ENCODE measurements at places on chromosomes 7 and 10.

DNA sequence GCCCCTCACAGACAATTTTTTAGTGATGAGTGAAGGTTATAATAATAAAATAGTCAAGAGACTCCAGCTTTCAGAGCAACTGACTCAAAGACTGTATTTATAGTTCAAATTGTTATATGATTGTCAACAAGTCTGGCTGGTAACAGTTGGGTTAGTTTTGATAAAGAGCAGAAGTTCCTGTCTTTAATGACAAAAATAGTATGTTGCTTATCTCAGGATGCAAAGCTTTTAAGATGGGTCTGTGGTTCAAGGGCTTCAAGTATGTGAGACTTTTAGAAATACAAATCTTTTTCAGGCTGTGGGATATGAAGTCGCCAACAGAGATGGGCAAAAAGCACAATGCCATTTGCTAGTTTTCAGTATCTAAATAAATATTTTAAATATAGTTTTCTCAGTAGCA, 118.4 kb downstream of the ABCA13 start:
- no peak for DNase-seq

- DNase-seq: no peak
Measured at GRCh38 chr10:132704008-132704814, 81.7 kb downstream of the NKX6-2 start.

DNA sequence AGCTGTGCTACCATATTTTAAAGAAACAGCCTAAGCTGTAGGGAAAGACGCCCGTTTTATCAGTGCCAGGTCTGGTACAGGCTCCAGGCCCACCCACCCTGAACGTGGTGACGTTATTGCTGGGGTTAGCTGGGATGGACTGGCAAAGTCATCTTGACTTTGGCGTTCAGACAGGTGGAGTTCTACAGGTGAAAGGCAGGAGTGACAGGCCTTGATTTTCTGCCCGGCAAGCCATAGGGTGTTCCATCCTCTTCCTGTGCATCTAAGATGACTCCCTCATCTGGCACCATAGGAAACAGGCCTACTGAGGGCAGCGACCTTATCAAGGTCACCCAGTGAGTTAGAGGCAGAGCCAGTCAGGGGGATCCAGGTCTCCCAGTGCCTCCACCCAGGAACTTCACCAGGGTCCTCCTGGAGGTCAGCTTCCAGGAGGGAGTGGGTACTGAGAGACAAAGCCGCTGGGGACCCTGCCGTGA, 41.6 kb downstream of the HK1 start:
- no peak for DNase-seq

GRCh38 chr7:128178611-128179010, 62.5 kb upstream of the LEP start:
- no peak for DNase-seq

GRCh38 chr10:71608819-71609768, 110.5 kb downstream of the C10orf105 start:
- DNase-seq: peak; percentile 35

- DNase-seq: no peak
Measured at GRCh38 chr7:87083865-87084519, 24.5 kb upstream of the ELAPOR2 start.

DNA sequence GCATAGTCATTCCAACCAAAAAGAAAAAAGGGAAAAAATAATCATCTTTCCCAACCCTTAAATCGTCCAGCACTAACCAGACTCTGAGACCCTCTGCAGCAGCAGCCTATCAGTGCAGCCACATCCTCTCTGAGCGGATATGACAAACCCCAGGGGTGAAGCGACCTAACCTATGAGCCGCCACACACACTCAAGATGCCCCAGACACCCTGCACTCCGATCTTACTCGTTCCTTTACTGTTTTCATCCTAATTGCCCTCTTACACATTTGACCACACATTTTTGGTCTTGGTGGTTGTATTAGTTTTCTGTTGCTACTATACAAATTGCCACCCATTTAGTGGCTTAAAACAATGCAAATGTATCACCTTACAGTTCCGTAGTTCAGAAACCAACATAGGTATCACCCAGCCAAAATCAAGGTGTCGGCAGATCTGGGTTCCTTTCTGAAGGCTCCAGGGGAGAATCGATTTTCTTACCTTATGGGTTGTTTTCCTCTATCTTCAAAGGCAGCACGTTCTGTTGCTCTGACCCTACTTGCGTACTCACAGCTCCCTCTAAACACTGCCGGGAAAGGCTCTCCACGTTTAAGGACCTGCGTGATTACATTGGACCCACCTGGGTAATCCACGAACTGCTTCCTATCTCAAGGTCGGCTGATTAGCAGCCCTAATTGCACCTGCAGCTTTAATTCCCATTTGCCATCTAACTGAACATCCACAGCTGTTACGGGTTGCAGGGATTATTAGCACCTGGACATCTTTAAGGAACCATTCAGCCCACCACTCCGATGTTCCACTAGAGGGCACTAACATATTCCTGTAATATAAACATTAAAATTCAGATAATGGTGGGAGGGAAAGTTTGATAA, 37.3 kb upstream of the PRSS1 start:
- DNase-seq: peak; percentile 2

- no peak for DNase-seq
Measured at GRCh38 chr10:131068760-131069159, 242.8 kb downstream of the TCERG1L start.

DNA sequence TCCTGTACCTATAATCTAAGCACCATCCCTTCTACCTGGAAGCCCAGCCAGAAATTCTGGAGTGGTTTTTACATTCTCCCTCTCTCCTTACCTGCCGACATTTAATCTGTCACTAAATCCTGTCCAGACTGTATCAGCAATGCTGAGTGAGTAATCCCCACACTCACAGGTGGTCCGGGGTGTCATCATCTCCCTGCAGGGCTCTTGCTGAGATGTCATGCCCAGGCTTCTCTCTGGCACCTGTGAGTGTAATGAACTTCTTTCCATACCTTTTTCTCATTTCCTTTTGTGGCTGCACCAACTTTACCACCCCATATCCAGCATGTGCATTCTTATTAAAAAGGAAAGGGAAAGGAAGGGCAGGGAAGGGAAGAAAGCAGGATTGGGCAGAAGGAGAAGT, 355.2 kb downstream of the CCSER2 start:
- no peak for DNase-seq

GRCh38 chr7:93055543-93056107, 62.2 kb downstream of the SAMD9 start:
- DNase-seq: no peak

- DNase-seq: no peak
Measured at GRCh38 chr10:33055625-33056024, 97.6 kb upstream of the ITGB1 start.

DNA sequence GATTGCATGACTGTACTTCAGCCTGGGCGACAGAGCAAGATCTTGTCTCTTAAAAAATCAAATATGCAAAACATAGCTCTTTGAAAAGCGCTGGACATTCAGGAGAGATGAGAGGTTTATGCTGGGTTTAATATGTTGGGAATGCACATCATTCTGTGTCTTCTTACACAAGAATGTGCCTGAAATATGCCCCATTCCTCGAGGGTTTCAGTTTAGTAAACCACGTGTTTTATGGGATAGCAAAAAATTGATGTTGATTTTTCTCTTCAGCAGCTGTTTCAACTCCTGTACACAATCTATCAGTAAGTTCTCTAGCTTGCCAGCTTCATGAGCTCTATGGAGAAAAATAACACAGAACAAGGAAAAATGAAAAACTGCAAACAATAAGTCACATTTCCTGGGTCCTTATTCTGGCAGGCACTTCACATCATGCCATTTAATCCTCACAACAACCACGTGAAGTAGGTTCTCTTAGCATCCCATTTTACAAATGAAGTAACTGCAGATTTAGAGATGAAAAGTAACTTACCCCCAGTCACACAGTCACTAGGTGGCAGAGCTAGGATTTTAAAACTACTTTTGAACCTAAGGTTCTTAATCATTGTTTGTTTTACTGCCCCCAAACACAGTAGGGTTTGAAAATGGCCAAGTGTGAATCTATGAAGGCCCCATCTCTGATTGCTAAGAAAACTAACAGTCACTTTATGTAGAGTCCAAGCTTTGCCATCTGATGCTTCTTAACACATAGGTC, 423.6 kb downstream of the PHTF2 start:
- no peak for DNase-seq

- DNase-seq: no peak
Measured at GRCh38 chr7:4692055-4692454, 10.0 kb downstream of the FOXK1 start.

GRCh38 chr10:8075282-8076260, 21.1 kb downstream of the GATA3 start:
- DNase-seq: no peak

GRCh38 chr10:90432866-90433265, 425.0 kb downstream of the HTR7 start:
- DNase-seq: no peak

- DNase-seq: no peak
Measured at GRCh38 chr10:94626476-94626875, 57.1 kb upstream of the CYP2C18 start.

GRCh38 chr10:130403153-130404075, 267.2 kb downstream of the GLRX3 start:
- DNase-seq: no peak

GRCh38 chr10:11538834-11539190, 72.6 kb downstream of the USP6NL start:
- no peak for DNase-seq

DNA sequence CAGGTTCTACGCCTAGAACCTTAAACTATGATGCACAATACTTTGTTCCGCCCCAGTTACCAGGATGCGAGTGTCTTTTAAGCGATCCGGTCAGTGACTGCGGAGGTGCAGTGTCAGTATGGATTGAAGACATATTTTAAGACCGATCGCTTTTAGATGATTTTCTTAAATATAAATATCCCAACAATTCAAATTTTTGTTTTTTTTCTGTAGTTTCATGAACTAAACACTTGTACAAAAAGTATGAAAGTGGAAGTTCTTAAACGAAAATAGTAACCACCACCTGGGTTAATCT, 835 bp downstream of the COMMD3 start:
- no peak for DNase-seq

- no peak for DNase-seq
Measured at GRCh38 chr7:30911561-30911969, at the start of gene AQP1. Gene AQP1, plus strand, starts transcription at chr7:30911853. Its CDS starts 57 bp downstream, at chr7:30911910.

GRCh38 chr10:44249490-44249889, 135.4 kb downstream of the CXCL12 start:
- no peak for DNase-seq

Data from activated T-helper 1 cell treated with anti-CD3 and anti-CD28 coated beads, Interleukin-12 subunit alpha, Interleukin-12 subunit beta, Interleukin-2, Interleukin-4 antibody, amounts not matched to agents 30 ng/mL and 10 ng/mL and 1 ng/mL, durations not matched to agents 14 hours and 24 hours and 36 hours (primary cell).